ENCODE measurements at places on chromosomes 5 and 9.

GRCh38 chr5:152625696-152626095, 220.6 kb upstream of the NMUR2 start:
- DNase-seq, result no peak

- no peak for DNase-seq
Measured at GRCh38 chr9:28770827-28771226, 1197.5 kb upstream of the C9orf72 start.

DNA sequence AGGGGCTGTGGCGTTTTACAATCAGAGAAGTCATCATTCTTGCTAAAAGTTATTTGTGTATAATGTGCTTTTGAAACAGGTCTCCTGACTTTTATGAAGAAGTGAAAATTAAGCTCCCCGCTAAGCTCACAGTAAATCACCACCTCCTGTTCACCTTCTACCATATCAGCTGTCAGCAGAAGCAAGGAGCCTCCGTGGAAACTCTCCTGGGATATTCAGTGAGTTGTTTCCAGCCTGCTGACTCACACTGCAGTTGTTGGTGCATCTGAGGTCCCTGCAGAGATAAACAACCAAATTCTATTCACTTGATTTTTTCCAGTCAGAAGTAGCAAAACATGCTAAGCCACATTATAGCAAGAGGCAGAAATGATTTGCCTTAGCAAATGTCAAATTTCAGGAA, 156.7 kb downstream of the DOCK8 start:
- no peak for DNase-seq

- DNase-seq, result no peak
Measured at GRCh38 chr5:37816331-37816730, 23.5 kb downstream of the GDNF start.

DNA sequence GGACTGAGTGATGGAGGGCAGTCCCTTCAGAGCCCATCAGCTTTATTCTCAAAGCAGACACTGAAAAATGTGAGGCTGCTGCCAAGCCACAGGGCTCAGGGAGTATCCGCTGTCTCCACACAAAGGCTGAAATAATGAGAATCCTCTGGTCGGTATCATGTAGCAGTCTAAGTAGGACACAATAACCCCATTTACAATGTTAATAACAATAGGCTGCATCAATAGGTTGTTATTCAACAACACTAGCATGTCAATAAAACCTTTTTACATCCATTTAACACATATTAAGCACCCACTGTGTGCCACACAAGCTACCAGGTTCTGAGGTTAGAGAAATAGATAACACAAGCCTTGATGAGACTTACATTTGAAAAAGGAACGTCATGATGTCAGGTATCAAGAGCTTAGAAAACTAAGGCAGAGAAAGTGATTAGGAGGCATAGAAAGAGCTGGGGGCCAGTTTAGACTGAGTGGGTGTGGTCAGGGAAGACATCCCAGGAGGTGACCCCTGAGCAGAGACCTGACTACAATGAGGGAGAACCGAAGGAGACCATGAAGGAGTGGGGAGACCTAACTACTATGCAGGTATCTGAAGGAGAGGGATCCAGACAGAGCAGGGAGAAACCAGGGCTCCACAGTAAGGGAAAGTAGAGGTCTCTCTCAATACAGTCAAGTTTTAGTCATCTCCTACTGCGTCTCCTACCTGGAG, 140.1 kb upstream of the GRIA1 start:
- no peak for DNase-seq

- no peak for DNase-seq
Measured at GRCh38 chr9:136642439-136642921, 20.2 kb upstream of the EGFL7 start.

GRCh38 chr9:125513668-125514413, 193.2 kb downstream of the MAPKAP1 start:
- peak; percentile 74 for DNase-seq

DNA sequence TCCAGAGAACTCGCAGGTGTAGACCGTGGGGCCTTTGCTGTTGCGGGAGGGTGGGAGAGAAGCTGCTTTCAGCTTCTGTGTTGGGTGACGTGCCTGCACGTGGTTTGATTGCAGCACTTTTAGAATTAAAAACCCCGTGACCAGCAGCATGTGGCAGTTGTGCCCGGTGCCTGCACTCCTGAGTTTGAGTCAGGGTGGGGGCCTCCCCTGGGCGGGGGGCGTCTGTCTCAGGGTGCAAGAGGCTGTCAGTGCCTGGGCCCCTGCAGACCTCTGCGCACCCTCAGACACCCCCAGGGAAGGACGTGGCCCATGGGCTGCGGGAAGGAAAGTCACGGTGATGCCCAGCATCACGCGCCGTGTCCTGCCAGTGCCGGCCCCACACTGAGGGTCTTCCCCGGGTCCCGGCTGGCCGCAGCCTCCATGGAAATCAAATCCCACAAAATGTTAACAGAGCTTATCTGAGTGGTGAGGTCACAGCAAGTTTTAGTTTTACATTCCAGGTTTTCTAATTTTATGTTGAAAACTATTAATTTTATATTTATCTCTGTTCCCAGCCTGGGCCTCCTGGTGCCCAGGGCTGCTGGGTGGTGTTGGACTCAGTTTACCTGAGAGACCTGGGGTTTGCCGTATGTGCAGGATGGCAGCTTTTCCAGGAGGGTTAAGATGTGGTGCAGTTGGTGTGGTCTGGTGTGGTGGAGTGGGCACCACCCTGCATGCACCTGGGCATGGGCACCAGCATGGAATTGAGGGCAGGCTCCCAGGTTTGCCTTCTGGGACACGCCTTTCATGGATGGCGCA, 33.3 kb downstream of the AHRR start:
- no peak for DNase-seq

GRCh38 chr5:117863586-117864296, 1124.6 kb downstream of the DTWD2 start:
- DNase-seq, result peak; percentile 67

GRCh38 chr5:56639476-56639875, 175.9 kb upstream of the MAP3K1 start:
- peak; percentile 31 for DNase-seq

DNA sequence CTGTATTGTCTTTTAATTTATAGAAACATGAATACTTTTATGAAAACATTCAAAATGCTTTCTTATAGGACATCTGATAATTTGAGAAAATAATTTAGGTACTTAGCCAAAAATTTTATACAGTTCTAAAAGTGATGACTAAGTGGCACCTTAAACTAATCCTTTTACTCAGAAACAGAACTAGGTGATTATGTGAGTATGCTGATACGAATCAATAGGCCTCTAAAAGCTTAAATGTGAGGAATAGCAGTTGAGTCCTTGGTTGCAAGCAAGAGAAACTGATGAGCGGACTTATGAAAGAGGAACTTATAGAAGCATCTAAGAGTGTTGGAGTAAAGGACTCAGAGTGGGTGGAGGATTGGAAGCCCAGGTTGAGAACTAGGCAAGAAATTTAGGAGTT, 26.4 kb downstream of the ANXA1 start:
- no peak for DNase-seq

DNA sequence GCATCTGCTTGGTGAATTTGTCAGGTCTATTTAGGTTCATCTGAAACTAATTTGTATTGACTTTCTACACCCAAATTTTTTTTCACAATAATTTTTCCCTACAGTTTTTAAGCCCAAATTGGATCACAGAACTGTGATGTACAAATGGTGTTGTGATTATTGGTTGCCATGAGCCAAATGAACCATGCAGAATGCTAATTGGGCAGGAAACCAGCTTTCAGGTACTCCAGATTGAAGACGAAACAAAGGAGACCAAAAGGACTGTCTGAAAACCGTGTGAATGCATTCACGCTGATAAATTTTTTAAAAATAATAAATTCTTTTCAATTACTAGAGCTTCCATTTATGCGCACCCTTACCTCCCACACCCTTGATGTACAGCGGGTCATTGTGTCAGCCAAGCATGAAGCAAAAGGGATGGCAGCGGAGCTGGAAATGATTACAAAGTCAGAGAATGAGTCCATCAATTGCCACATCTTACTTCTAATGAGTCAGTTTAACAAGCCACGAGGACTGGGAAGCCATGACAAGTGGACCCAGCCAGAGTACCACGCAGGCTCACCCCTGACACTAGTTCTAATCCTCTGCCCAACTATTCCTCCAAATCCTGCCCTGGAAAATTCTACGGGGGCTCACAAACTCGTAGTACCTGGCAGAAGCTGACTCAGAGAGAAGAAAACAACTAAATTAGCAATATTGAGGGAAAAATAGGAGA, 66.5 kb downstream of the SEMA6A start:
- no peak for DNase-seq

DNA sequence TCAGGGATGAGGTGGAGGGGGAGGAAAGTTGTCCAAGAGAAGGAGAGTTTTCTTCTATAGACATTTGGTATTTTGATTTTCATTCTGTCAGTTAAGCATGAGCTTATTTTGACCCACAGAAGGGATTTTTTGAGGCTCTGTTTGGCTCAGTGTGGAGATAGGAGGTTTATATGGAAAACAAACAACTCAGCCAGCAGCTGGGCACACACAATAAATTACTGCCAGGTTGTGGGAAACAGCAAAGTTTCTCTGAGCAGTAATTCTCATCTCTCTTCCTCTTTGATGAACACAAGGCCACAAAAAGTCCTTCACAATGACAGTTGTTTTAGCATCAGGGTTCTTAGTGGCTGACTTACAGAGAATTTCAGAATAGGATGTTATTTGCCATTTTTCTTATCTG, 486.1 kb downstream of the KDM4C start:
- DNase-seq, result no peak

- DNase-seq, result no peak
Measured at GRCh38 chr9:101028346-101029314, at the start of gene PLPPR1. Gene PLPPR1 (plus strand): TSS chr9:101028727.

- DNase-seq, result no peak
Measured at GRCh38 chr9:131214286-131214856, 61.9 kb downstream of the FAM78A start.

DNA sequence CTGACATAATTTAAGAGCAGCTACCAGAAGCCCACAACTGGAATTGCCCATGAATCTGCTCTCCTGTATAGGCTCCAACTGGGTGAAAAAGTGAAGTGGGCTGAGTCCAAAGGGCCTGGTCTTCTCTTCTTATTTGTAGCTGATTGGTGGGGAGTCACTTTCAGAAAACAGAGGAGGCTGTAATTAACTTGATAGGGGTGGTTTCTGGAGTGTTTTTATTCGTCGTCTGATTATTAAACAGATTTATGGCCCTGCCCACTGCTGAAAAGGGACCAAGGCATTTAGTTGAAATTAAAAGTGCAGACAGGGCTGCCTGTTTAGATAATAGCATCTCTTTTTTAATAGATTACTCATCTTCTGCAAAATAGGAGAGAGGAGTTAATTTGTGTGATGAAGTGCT, 81.0 kb upstream of the SAP30L start:
- no peak for DNase-seq

DNA sequence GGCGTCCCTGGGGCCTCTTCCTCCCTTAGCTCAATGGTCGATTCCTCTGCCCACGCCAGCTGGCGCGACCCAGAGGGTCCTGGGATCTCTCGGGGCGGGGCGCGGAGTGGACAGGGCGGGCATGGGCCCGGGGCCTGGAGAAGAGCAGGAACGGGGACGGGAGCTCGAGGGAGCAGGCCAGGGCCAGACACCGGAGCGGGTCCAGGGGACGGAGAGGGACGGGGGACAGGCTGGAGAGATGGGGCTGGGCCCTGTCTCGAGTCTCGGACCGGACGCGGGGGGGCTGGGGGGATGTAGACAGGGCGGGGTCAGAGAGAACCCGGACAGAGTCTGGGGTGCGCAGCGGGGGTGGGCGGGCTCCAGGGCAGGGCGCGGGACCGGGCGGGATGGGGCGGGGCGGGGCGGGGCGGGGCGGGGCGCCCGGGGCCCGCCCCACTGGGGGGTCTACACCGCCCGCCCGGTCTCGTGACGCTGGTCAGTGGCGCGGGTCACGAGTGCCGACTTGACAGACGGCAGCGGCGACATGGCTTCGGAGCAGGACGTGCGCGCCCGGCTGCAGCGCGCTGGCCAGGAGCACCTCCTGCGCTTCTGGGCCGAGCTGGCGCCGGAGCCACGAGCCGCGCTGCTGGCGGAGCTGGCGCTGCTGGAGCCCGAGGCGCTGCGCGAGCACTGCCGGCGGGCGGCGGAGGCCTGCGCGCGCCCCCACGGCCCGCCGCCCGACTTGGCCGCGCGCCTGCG, at the start of gene UAP1L1:
Gene UAP1L1 (plus strand): TSS at position 508 of the 738 bp plus-strand sequence. CDS start 16 bp downstream, at position 524.
- DNase-seq, result peak; percentile 83

DNA sequence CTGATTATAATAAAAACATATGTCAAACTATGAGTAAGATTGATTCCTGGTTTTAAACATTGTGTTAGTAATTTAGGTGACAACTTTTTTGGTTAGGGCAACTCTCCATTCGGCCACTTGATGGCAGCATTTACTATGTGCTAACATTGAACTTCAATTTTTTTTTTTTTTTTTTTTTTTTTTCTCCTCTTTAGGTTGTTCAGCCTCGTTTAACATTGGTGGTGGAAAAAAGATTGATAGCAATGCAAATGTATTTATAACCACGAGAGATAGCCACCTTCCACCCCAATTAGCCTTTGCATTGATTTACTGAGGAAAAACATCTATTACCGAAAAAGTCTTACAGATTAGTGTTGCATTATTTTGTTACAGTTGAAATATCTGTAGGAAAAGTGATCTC, 159.1 kb downstream of the CSNK1G3 start:
- DNase-seq, result peak; percentile 53

GRCh38 chr5:34686762-34687268, 30.7 kb downstream of the RAI14 start:
- peak; percentile 34 for DNase-seq

DNA sequence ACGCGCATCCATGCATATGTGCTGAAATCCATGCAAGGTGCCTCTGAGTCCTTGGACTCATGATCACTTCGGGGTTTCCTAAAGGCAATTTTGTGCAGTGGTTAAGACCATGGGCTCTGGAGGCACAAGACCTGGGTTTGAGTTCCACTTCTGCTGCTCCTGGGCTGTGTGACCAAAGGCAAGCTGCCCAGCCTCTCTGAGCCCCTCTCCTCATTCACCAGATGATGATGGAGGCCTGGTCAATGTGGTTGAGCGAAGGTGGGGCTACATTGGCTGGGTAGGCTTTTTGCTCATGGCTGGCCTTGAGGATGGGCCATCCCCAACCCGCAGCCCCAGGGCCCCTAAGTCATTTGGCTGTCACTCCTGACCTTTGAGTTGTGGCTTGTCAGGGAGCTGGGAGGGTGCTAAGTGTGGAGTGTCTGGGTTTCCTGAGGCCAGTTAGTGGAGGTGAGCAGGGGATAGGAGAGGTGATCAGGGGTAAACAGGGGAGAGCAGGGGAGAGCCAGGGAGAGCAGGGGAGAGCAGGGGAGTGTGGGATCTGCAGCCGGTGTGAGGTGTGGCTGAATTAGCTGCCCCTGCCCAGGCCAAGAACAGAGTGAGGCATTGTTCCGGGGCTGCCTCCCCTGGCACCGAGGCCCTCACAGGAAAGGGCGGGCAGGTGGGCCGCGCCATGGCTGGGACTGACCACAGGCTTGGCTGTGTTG, 64.6 kb upstream of the SYNPO start:
- no peak for DNase-seq

GRCh38 chr5:60350794-60351193, 349.2 kb downstream of the DEPDC1B start:
- no peak for DNase-seq

- peak; percentile 87 for DNase-seq
Measured at GRCh38 chr5:141603923-141604717, 14.7 kb downstream of the DIAPH1 start.

GRCh38 chr5:107020626-107021025, 650.1 kb downstream of the EFNA5 start:
- no peak for DNase-seq
